ENCODE measurements at places on chromosomes 2 and 18.

DNA sequence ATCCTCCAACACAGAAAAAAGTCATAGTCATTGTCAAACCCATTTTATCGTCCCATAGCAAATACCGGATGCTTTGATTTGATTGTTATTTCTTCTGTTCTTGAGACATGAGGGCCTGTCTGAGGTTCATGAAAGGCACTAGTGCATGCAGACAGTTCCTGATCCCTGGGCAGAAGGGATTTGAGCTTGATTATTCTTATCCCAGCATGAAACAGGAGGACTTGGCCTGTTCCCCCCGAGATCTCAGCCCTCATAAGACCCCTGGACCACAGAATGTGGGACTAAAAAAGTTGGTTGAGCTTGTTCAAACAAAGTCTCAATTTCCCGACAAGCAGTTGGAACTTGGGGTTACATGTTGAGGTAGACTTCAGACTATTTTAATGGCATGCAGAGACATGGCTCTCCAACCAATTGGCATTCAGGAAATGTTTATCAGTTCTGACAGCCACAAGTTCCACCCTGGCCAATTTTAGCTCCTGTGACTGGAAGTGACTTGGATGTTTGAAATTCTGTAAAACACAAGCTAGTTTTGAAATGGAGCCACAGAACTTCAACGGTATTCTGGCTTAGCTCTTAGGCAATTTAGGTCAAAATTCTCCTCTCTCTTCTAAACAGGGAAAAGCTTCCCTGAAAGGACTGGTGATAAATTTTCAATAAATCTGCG is 366.9 kb upstream of the SLC14A2 start:
- no peak for DNase-seq

DNA sequence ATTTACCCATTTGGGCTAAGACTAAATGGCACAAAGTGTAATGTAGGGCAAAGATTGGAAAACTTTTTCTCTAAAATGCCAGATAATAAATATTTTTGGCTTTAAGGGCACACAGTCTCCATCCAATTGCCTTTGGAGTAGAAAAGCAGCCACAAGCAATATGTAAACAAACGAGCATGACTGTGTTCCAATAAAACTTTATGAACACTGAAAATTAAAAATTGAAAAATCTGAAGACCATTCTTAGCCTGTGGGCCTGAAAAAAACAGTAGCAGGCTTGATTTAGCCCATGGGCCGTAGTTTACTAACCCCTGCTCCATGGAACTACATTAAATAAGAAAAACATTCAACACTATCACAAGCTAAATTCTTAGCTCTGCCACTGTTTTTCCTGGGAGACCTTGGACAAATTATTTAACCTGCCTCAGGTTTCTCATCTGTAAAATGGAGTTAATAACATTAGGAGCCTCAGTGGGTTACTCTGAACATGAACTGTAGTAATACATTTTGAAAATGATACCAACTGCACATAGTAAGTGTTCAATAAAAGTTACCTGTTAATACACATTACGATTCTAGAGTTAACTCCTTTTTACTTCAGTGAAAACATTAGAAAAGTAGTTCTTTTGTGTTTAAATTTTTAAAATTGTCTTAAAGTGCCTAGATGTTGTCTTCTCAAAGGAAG is 1.3 kb downstream of the IFIH1 start:
- no peak for DNase-seq

GRCh38 chr2:189155795-189156194 is 23.8 kb downstream of the COL5A2 start:
- DNase-seq: no peak

DNA sequence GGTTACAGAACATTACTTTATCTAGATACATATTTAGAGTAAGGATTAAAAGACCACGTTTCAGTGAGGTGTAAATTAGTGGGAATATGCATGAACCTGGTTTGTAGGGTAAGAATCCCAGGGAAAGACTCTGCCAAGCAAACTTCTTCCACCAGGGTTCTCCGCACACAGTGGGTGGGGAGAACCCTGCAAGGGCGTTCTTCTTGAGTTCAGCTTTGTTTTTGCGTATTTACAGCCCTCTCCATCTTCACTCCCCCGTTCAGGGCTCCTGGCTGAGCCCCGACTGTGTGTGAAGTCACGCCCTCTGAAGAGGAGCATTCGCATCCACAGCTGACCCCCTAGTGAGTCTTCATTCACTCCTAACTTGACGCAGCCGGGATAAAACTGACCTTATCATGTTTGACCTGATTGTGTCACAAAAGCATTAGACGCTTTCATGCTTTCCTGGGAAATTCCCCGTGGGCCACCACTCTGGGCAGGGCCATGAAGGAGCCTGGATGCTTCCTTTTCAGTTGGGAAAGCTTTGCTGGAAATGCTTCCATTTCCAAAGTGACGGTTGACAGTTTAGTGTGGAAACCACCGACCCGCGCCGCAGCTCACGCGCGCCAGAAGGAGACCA is 1.0 kb downstream of the ALKAL2 start:
- no peak for DNase-seq

GRCh38 chr2:45450634-45451033 is 160.4 kb downstream of the SRBD1 start:
- no peak for DNase-seq

DNA sequence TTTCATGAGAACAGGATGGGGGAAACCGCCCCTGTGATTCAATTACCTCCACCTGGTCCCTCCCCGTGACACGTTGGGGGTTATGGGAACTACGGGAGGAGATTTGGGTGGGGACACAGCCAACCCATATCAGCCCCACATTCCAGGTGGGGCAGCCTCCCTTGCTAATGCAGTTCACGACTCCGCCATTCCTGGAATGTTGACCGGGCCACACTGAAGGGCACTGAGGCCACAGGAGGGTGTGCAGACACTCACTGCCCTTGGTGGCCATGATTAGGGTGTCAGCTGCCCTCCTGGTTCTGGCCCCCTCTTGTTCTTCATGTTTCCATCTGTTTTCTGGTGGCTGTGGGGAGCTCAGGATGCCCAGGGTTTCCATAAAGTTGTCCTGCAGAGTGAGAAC is 176.3 kb downstream of the TWIST2 start:
- no peak for DNase-seq

GRCh38 chr2:157929871-157930667 is 53.9 kb upstream of the ACVR1 start:
- DNase-seq: no peak
